ENCODE measurements at places on chromosomes 12 and 14.

DNA sequence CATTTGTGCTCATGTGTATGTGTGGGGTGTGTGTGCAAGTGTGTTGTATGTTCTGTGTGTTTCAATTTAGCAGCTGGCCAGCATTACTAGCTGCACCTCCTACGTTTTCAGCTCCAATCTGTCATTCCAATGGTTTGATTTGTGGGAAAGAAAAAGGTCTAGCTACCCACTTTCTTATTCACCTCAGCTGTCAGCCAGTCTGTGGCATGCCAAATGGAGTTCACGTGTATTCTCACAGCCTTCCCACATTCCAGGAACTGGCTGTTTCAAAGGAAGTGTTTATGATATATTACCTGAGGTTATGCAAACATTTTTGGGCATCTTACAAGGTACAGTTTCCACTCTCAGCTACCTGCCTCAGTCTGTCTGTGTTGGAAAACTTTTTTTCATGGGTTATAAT is 220.2 kb upstream of the CPNE8 start:
- no peak for DNase-seq

- DNase-seq: no peak
Measured at GRCh38 chr14:68681256-68682011, 111.4 kb downstream of the ZFP36L1 start.

DNA sequence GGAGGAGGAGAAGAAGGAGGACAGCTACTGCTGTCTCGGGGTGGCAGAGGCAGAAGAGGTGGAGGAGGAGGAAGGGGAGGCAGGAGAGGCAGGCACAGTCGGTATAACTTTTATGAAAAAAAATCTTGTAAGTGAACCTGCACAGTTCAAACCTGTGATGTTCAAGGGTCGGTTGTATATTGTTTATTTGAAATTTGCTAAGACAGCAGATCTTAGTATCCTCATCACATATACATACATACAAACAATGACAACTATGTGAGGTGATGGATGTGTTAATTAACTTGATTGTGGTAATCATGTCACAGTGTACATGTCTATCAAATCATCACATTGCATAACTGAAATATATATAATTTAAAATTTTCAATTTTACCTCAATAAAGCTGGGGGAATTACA is 19.0 kb downstream of the ACTN1 start:
- DNase-seq: no peak

DNA sequence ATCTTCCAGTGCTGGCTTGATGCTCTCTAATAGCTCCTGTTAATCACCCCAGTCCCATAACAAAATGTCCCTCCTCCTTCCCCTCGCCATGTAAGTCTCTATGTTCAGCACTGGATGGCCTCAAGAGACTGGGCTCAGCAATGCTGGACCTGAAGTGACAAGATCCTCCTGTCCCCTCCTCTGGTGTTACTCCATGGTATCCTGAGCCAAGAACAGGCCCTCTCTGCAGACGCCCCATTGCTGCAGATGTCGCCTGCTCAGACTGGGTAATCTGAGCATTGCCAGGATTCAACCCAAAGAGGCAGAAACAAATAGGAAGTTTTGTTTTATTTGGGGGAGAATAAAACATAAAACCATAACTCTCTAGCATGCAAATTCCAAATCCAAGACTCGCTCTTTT is 149.7 kb downstream of the NTF3 start:
- no peak for DNase-seq

DNA sequence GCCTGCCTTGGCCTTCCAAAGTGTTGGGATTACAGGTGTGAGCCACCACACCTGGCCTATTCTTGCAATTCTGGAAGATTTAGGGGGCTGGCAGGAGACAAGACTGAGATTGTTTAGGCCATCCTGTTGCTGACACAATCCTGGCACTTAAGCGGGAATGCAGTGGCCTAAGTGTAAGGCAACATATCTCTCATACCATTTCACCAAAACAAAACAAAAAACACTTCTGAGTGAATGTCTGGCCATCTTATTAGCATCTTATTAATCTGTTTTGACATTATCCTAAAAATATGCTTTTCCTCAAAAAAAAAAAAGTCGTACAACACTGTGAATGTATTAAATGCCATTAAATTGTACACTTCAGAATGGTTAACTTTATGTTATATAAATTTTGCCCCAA is 67.6 kb downstream of the DENND5B start:
- DNase-seq: no peak

- no peak for DNase-seq
Measured at GRCh38 chr12:91868054-91868453, 277.6 kb downstream of the BTG1 start.

GRCh38 chr14:58730792-58731464 is 93.2 kb downstream of the DACT1 start:
- DNase-seq: no peak

GRCh38 chr12:108296945-108297344 is 42.2 kb downstream of the CMKLR1 start:
- no peak for DNase-seq
